Cardiac muscle cell (in vitro differentiated cells and primary cell): ENCODE measurements at places on chromosomes 3 and 15.

GRCh38 chr3:187385296-187385695 lies 17.1 kb downstream of the RTP4 start:
- DNase-seq, result no peak

- no peak for DNase-seq
Measured at GRCh38 chr3:197680955-197681521, 55.7 kb downstream of the RUBCN start.

GRCh38 chr3:184229394-184230080 lies at the start of gene VWA5B2:
Gene VWA5B2 (plus strand): TSS chr3:184229585. CDS start chr3:184230529, 944 bp downstream.
- DNase-seq, result peak; percentile 83

DNA sequence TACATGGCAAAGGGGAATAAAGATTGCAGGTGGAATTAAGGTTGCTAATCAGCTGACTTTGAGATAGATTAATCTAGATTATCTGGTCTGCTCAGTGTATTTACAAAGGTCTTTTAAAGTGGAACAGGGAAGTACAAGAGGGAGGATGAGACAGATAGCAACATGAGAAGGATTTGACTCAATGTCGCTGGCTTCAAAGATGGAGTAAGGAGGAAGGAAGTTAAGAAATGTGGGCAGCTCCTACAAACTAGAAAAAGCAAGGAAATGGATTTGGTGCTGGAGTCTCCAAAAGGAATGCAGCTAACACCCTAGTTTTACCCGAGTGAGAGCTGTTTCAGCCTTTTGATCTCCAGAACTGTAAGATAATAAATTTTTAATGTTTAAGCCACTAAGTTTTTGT lies 180.7 kb upstream of the TTC14 start:
- no peak for DNase-seq

- DNase-seq, result no peak
Measured at GRCh38 chr3:13014755-13015285, 58.4 kb downstream of the IQSEC1 start.

DNA sequence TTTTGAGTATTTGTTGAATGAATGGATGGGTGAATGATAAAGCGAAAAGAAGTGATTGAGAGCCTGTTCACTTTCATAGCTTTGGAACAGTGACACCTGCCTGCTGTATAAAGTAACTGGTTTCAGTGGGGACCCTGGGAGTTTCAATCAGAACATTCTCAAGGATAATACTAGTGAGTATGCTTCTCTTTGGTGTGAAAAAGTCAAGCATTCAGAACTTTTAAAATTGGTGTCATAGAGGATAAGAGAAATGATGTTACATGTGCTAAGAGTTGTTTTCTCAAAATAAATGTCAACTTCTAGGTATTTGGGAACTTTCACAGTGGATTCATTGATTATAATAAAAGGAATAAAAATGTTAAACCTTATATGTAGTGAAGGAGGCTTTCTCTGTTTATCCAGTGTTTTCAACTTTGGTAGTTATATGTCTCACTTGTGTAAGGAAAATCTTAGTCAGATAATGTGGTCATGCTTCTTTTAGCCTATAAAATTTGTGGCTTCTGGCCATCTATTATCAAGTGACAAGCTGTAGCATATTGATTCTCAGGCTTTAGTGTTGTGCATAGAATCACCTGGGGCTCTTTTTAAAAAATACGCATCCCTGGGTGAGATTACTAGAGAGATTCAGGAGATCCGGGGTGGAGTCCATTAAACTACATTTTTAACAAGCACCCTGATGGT lies 11.9 kb downstream of the LRCH3 start:
- no peak for DNase-seq
